ENCODE measurements at places on chromosomes 4 and X. TPM values are rescaled to one million over a fixed set of nuclear protein-coding genes. Genes with fewer than 3 reads are reported as not detected.
A peak's percentile ranks its signal among the peaks of the same experiment; 100 is the strongest.

DNA sequence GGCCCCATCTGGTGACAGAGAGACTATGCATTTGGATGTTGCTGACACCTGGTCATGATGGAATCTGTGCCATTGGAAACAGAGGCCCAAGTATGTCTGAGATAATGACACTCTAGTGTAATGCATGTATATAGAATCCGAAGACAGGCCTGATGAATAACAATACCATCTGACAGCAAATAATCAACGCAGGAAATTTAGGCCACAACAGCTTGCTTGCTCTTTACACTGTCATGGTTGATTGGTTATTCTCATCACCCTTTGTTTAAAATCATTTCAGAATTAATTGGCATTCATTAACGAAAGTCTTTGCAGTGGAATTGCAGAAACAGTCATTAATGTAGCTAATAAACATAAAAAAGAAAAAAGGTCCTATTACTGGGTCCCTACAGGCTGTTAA is 194.8 kb downstream of the AFF2 start:
- no peak overlapping the region for H3K27ac ChIP-seq
- no peak for DNase-seq
- no peak overlapping the region for H3K4me3 ChIP-seq
- no peaks in the 10 kb centered on the region for H3K36me3 ChIP-seq
- H3K27me3 ChIP-seq = no peaks in the 10 kb centered on the region

DNA sequence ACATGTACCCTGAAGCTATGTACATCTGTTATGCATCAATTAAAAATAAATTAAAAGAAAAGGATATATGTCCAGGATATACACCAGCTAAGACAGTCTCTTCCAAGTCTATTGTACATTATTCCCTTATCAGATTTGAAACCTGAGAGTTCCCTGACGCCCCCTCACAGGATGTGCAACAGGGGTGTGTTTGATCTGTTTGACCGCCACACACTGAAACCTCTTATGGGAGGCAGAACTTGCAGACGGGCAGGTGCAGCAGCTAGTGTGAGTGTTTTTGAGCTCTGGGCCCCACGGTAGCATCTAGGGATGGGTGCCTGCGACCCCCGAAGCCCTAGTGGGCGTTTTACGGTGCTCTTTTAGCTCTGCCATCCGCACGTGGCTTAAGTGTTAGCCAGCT is 4.7 kb downstream of the XG start:
- H3K27ac ChIP-seq = no peak overlapping the region
- no peaks in the 10 kb centered on the region for H3K36me3 ChIP-seq
- H3K27me3 ChIP-seq = peaks cover 3% of the 10 kb centered on the region
- H3K4me1 ChIP-seq = no peaks in the 10 kb centered on the region

- peak; percentile 61 for DNase-seq
- H3K27me3 ChIP-seq = no peaks in the 10 kb centered on the region
- peaks cover 1% of the 10 kb centered on the region for H3K36me3 ChIP-seq
- H3K4me1 ChIP-seq = peaks cover 2% of the 10 kb centered on the region
- H3K4me3 ChIP-seq = no peak overlapping the region
Observed at GRCh38 chr4:113849771-113850170, 88.2 kb upstream of the CAMK2D start.

DNA sequence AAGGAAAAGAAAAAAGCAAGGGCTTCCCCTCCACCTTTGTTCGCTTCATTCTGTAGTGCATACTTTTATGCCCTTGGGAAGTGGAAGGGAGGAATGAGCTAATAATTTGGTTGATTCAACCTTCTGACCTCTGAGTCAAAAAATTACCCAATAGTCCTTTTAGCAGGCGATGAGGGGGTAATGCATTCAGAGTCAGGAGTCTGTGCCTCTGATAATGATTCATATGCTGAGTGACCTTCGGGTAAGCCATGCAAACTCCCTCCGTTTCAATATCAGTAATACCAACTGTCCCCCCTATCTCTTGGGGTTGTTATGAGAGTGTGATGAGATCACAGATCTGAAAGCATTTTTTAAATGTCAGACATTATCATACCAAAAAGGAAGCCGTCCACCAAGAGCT is 41.6 kb upstream of the ACSL4 start:
- H3K4me1 ChIP-seq = 0 out of 2 replicates have a peak, but pooled peaks cover 2% of the 10 kb centered on the region
- H3K4me3 ChIP-seq = no peak overlapping the region
- DNase-seq = peak; percentile 77
- H3K27me3 ChIP-seq = no peaks in the 10 kb centered on the region
- H3K36me3 ChIP-seq = no peaks in the 10 kb centered on the region
- H3K27ac ChIP-seq = no peak overlapping the region

Gene HSFX3
- total RNA-seq = not detected

Gene RGN
- 0.18 TPM for total RNA-seq

Gene ADH4
- total RNA-seq = not detected

Gene BTC
- not detected for total RNA-seq

- DNase-seq = no peak
- no peak overlapping the region for H3K4me3 ChIP-seq
- no peak overlapping the region for H3K27ac ChIP-seq
Observed at GRCh38 chrX:10120828-10121227, 35.9 kb upstream of the CLCN4 start.

Gene BEX4
- total RNA-seq = 0.54 TPM

Gene SHISA3
- total RNA-seq = under 0.01 TPM

DNA sequence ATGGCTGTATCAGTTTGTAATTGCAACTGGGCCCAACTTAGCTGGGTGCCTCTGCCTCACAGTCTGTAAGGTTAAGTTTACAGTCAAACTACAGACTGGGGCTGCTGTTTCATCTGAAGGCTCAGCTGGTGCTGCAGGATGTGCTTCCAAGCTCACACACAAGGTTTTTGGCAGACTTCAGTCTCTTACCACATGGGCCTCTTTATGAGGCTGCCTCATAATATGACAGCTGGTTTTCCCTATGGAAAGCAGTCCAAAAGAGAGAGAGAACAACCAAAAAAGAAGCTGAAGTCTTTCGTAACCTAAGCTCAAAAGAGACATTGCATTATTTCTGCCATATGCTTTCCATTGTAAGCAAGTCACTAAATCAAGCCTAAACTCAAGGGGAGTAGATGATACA is 271.7 kb downstream of the DCTD start:
- H3K36me3 ChIP-seq = no peaks in the 10 kb centered on the region
- no peak overlapping the region for H3K4me3 ChIP-seq
- H3K4me1 ChIP-seq = peaks cover 7% of the 10 kb centered on the region
- no peak for DNase-seq

GRCh38 chrX:42973321-42973720 is 195.4 kb upstream of the PPP1R2C start:
- H3K27ac ChIP-seq = no peak overlapping the region
- H3K36me3 ChIP-seq = no peaks in the 10 kb centered on the region
- H3K27me3 ChIP-seq = no peaks in the 10 kb centered on the region
- no peak for DNase-seq
- no peaks in the 10 kb centered on the region for H3K4me1 ChIP-seq

Gene ABLIM2
- under 0.01 TPM for total RNA-seq

Gene GYPE
- total RNA-seq = 0.54 TPM

DNA sequence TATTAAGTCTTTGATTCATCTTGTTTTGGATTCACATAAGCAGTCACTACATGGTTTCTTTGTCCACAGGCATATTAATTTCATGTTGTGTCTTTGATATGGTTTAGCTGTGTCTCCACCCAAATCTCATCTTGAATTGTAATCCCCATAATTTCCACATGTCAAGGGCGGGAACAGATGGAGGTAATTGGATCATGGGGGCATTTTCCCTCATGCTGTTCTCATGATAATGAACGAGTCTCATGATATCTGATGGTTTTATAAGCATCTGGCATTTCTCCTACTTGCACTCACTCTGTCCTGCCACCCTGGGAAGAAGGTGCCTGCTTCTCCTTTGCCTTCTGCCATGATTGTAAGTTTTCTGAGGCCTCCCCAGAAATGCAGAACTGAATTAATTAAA is 1811.2 kb upstream of the PCDH10 start:
- no peaks in the 10 kb centered on the region for H3K27me3 ChIP-seq
- no peaks in the 10 kb centered on the region for H3K36me3 ChIP-seq
- H3K4me1 ChIP-seq = no peaks in the 10 kb centered on the region
- H3K4me3 ChIP-seq = no peak overlapping the region
- DNase-seq = no peak

GRCh38 chr4:188492886-188493285 is 353.6 kb downstream of the TRIML1 start:
- H3K4me1 ChIP-seq = no peaks in the 10 kb centered on the region
- H3K4me3 ChIP-seq = no peak overlapping the region
- no peaks in the 10 kb centered on the region for H3K36me3 ChIP-seq
- no peaks in the 10 kb centered on the region for H3K27me3 ChIP-seq
- H3K27ac ChIP-seq = no peak overlapping the region
- DNase-seq = no peak

Gene USP17L20
- total RNA-seq = not detected

All from IMR-90 (cell line).